ENCODE measurements at places on chromosomes 7 and 10. TPM values are rescaled to one million over a fixed set of nuclear protein-coding genes. Genes with fewer than 3 reads are reported as not detected.

GRCh38 chr10:5506246-5506645, 6.9 kb upstream of the CALML5 start:
- H3K27me3 ChIP-seq: no peaks in the 10 kb centered on the region
- no peak overlapping the region for H3K4me3 ChIP-seq
- H3K27ac ChIP-seq: no peak overlapping the region
- no peaks in the 10 kb centered on the region for H3K36me3 ChIP-seq
- no peak for DNase-seq

DNA sequence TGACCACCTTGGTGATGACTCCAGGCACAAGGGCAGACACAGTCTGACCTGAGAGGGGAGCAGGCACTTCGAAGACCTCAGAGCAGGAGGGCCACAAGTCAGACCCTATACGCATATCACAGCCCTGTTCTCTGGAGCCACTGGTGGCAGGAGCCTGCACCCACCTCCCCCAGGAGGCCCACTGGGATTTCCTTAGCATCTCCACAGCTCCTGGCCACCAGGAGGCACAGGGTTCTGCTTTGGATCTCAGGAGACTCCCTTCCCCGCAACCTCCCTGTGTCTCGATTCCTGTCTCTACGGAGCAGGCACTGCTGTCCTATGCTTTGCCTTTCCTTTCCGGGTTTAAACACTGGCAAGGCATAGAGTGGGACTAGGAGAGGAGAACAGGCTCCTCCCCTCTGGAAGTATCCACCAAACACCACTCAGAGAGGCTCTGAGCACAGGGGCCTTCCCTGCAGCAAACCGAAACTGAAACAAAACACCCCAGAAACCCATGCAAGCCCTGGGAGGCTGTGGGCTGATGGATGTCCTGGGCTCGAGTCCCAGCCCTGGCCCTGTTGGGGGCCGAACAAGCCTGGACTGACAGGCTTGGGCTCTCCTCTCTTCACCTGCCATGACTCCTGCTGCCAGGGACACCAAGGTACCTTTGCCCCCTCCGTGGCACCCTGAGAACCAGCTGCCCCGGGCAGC, 166.3 kb downstream of the NEURL1 start:
- H3K36me3 ChIP-seq: no peaks in the 10 kb centered on the region
- peak overlapping the region; percentile 59 for H3K4me3 ChIP-seq
- H3K27ac ChIP-seq: peak overlapping the region; percentile 91
- no peaks in the 10 kb centered on the region for H3K27me3 ChIP-seq
- H3K4me1 ChIP-seq: no peaks in the 10 kb centered on the region

GRCh38 chr7:117741962-117742361, 131.3 kb downstream of the CTTNBP2 start:
- no peak overlapping the region for H3K4me3 ChIP-seq
- H3K36me3 ChIP-seq: no peaks in the 10 kb centered on the region
- DNase-seq: no peak

The AIFM2 gene
- 29.2 TPM for total RNA-seq

The LANCL2 gene
- 16.9 TPM for total RNA-seq

Data from Peyer's patch (tissue), 4 donors.